HTR-8/SVneo (cell line): ENCODE measurements at places on chromosomes 5 and 9.

- no peak for DNase-seq
These were observed 2.4 kb downstream of the TTC39B start for GRCh38 chr9:15304632-15305031.

DNA sequence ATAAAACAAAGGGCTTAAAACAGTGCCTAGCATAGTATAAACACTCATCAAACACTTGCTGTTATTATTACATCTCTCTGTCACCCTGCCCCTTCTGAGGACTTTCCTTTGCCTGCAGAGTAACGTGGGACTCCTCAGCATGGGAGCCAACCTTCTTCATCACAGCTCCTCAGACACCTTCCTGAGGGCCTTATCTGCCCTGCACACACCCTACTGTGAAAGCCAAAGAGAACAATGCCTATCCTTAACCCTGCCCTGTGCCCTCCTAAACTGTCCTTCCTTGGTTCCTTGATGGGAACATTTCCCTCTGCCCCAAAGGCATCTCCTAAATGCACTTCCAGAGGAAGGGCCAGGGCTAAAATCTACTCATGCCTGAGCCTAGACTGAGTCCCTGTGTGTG, 20.6 kb upstream of the HAND1 start:
- no peak for DNase-seq

- DNase-seq = no peak
These were observed 31.0 kb downstream of the GADD45G start for GRCh38 chr9:89635816-89636215.

DNA sequence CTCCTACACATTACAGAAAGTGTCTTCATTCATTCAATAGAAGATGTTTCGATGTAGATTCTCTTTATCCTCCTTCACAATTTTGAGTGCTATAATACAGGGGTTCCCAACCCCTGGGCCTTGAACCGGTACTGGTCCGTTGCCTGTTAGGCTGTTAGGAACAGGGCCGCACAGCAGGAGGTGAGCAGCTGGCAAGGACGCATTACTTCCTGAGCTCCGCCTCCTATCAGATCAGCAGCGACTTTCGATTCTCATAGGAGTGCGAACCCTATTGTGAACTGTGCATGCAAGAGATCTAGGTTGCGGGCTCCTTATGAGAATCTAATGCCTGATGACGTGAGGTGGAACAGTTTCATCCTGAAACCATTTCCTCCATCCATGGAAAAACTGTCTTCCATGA, 153.0 kb upstream of the SMC2 start:
- DNase-seq = no peak

DNA sequence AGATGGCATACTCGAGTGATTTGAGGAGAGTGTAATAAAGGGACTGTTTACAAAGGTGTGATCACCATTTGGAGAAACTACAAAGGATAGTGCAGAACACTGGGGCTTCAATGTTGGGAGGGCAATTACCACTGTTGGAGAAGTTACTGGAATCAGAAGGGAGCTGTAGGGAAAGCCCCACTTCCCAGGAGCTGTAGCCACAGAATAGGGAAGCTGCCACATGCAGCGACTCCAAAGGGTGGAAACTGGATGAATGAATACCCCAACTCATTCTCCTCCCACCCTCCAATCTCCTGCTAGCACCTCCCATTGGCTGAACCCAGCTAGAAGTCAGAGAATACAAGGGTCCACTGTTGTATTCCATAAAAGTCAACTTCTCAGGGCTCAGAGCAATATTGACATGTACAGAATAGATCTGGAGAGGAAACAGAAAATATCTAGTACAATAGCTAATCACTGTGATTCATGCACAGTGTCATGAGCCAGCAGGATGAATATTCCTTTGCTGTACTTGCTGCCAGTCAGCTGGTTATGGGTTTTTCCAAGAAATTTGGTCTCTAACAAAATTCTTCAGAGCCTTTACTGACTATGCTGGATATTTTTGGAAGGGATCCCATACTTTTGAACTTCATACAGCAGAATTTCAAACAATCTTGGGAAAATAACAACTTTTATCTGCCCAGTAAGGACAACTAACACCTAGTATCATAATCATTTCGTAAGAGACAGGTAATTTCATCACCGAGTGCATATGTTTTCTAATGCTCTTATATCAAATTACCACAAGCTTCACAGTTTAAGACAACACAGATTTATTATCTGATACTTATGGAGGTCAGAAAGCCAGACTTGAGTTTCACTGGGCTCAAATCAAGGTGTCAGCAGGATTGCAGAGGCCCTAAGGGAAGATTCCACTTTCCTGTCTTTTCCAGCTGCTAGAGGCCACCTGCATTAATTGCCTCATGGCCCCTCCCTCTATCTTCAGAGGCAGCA, 39.6 kb downstream of the PDCD1LG2 start:
- no peak for DNase-seq
